ENCODE measurements at places on chromosomes 5 and 9. TPM values are rescaled to one million over a fixed set of nuclear protein-coding genes. Genes with fewer than 3 reads are reported as not detected.

GRCh38 chr9:137396634-137397367 is 26.2 kb downstream of the EXD3 start:
- H3K4me1 ChIP-seq: no peaks in the 10 kb centered on the region
- no peak for DNase-seq
- no peaks in the 10 kb centered on the region for H3K27me3 ChIP-seq
- H3K4me3 ChIP-seq: no peak overlapping the region
- H3K27ac ChIP-seq: no peak overlapping the region
- peaks cover 2% of the 10 kb centered on the region for H3K36me3 ChIP-seq

- no peaks in the 10 kb centered on the region for H3K36me3 ChIP-seq
- H3K27me3 ChIP-seq: no peaks in the 10 kb centered on the region
- H3K27ac ChIP-seq: peak overlapping the region; percentile 91
- DNase-seq: no peak
Observed at GRCh38 chr9:129609486-129610212, 11.3 kb downstream of the C9orf50 start.

FRMPD1 gene
- not detected for total RNA-seq

CCDC152 gene
- 0.78 TPM for total RNA-seq

- DNase-seq: no peak
- no peaks in the 10 kb centered on the region for H3K4me1 ChIP-seq
- H3K4me3 ChIP-seq: no peak overlapping the region
- no peak overlapping the region for H3K27ac ChIP-seq
- no peaks in the 10 kb centered on the region for H3K36me3 ChIP-seq
Observed at GRCh38 chr9:121450241-121450640, 49.4 kb downstream of the GGTA1 start.

SLC25A2 gene
- total RNA-seq: 1.1 TPM

GRCh38 chr5:8865686-8866374 is 680.0 kb downstream of the SEMA5A start:
- no peaks in the 10 kb centered on the region for H3K36me3 ChIP-seq
- no peak for DNase-seq
- no peak overlapping the region for H3K27ac ChIP-seq
- H3K27me3 ChIP-seq: no peaks in the 10 kb centered on the region
- H3K4me1 ChIP-seq: no peaks in the 10 kb centered on the region
- H3K4me3 ChIP-seq: no peak overlapping the region

GRCh38 chr5:111221139-111221538 is 3.0 kb upstream of the CAMK4 start:
- DNase-seq: no peak
- no peaks in the 10 kb centered on the region for H3K4me1 ChIP-seq

GRIA1 gene
- total RNA-seq: 6.5 TPM

DNA sequence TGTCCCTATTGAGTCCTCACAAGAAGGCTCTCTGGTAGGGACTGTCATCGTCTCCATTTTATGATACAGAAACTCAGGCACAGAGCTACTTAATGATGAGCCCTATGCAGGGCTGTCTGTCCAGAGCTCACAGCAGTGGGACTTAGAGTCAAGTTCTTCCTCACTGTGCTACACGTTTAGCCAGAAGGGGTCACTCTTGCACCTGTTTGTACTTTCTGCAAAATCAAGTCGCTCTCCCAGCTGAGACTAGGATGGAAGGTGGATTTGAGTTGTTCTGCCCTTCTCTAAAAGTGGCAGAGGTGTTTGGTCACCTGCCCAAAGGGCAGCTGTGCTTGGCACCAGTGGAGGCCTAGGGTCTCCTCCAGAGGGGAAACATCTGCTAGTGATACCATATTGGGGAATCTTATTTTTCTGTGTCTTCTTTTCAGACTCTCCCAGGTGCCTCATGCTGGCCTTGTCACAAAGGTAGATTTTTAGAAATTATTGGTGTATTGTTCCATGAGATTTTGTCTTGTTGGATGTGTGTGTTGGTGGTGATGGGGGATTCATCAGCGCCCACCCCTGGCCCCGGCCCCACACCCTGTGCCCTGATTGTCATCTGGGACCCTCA is 104.2 kb downstream of the PPARGC1B start:
- DNase-seq: peak; percentile 58
- H3K4me1 ChIP-seq: no peaks in the 10 kb centered on the region
- no peaks in the 10 kb centered on the region for H3K36me3 ChIP-seq
- no peak overlapping the region for H3K4me3 ChIP-seq
- H3K27ac ChIP-seq: no peak overlapping the region

ARID3C gene
- not detected for total RNA-seq

DNA sequence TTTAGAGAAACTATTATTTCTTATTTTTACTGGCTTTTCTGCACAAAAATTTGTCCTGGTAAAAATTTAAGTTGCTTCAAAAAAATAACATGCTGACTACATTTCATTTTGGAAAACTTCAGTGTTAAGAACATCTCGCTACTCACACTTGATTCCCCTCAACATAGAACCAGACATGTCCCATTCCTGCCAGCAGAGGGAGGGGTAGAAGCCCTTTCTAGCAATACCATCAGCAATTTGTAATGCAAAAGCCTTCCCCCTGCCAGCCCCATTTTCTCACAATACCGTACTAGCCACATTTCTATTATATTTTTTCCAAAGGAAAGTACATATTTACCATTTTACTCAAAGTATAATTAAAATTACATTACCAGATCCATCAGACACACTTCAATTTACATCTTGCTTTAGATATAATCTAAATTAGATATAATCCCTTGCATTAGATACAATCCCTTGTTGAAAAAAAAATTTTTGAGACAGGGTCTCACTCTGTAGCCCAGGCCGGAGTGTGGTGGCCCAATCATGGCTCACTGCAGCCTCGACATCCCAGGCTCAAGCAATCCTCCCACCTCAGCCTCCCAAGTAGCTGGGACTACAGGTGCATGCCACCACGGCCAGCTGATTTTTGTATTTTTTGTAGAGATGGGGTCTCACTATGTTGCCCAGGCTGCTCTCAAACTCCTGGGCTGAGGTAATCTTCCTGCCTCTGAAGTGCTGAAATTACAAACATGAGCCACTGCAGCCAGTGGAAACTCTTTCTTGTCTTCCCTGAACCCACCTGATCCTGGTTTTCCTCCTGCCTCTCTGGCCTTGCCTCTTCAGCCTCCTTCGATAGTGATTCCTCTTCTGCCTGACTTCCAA is 39.6 kb upstream of the IDNK start:
- no peak overlapping the region for H3K4me3 ChIP-seq
- no peaks in the 10 kb centered on the region for H3K27me3 ChIP-seq
- no peak overlapping the region for H3K27ac ChIP-seq
- no peaks in the 10 kb centered on the region for H3K36me3 ChIP-seq

GRCh38 chr9:133199648-133200321 is 9.3 kb downstream of the OBP2B start:
- no peaks in the 10 kb centered on the region for H3K27me3 ChIP-seq
- peak; percentile 83 for DNase-seq
- H3K27ac ChIP-seq: no peak overlapping the region
- no peaks in the 10 kb centered on the region for H3K4me1 ChIP-seq

NMUR2 gene
- total RNA-seq: not detected

GRCh38 chr9:128033609-128034008 is 33.5 kb downstream of the NAIF1 start:
- no peak overlapping the region for H3K27ac ChIP-seq
- no peaks in the 10 kb centered on the region for H3K27me3 ChIP-seq
- no peak overlapping the region for H3K4me3 ChIP-seq
- H3K4me1 ChIP-seq: no peaks in the 10 kb centered on the region
- H3K36me3 ChIP-seq: no peaks in the 10 kb centered on the region

TMEM171 gene
- total RNA-seq: not detected

CD74 gene
- 677 TPM for total RNA-seq

SCGB3A2 gene
- total RNA-seq: not detected

DNA sequence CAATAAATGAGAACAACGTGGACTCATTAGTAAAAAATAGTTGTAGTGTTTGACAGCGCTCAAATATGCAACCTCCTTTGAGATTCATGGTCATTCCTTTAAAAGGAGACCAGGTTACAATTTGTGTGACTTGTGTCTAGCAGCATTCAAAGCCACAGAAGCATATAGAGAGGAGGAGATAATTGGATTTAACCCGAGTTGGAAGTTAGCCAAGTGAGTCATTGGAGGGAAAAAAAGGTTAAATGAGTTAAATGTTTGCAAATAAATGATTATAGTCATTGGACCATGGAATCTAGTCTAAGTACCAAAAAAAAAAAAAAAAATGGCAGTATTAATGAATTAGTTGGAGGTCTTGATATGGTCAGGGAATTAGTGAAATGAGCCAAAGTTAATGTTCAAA is 90.9 kb downstream of the ITGA1 start:
- H3K27ac ChIP-seq: no peak overlapping the region
- no peaks in the 10 kb centered on the region for H3K27me3 ChIP-seq
- H3K4me1 ChIP-seq: peaks cover 1% of the 10 kb centered on the region
- DNase-seq: no peak
- no peak overlapping the region for H3K4me3 ChIP-seq

ECM2 gene
- 54.6 TPM for total RNA-seq

GRCh38 chr5:99694884-99695283 is 766.1 kb upstream of the CHD1 start:
- no peak for DNase-seq
- no peak overlapping the region for H3K4me3 ChIP-seq
- no peaks in the 10 kb centered on the region for H3K36me3 ChIP-seq
- no peak overlapping the region for H3K27ac ChIP-seq
- no peaks in the 10 kb centered on the region for H3K27me3 ChIP-seq

GRCh38 chr9:91208837-91209236 is 152.9 kb downstream of the AUH start:
- H3K4me1 ChIP-seq: no peaks in the 10 kb centered on the region
- H3K27ac ChIP-seq: no peak overlapping the region
- no peaks in the 10 kb centered on the region for H3K27me3 ChIP-seq
- H3K36me3 ChIP-seq: no peaks in the 10 kb centered on the region

DNA sequence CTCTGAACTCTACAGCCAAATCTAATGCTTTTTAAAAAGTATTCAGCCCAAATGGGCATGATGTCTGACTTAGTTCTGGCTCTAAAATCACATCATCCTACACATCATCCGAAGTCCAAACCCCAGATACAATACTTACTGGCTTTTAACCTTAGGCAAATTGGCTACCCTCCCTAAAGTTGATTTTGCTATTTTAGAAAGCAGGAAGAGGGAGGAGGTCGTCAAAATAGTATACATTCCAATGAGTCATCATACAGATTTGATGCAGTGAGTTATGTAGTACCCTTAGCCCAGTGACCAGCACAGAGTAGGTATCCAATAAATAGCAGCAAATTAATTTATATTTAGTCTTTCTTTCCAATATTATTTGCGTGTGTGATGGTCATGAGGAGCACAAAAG is 582.0 kb upstream of the TUSC1 start:
- no peak for DNase-seq
- H3K4me3 ChIP-seq: no peak overlapping the region
- H3K36me3 ChIP-seq: no peaks in the 10 kb centered on the region

SAPCD2 gene
- 0.60 TPM for total RNA-seq

DNA sequence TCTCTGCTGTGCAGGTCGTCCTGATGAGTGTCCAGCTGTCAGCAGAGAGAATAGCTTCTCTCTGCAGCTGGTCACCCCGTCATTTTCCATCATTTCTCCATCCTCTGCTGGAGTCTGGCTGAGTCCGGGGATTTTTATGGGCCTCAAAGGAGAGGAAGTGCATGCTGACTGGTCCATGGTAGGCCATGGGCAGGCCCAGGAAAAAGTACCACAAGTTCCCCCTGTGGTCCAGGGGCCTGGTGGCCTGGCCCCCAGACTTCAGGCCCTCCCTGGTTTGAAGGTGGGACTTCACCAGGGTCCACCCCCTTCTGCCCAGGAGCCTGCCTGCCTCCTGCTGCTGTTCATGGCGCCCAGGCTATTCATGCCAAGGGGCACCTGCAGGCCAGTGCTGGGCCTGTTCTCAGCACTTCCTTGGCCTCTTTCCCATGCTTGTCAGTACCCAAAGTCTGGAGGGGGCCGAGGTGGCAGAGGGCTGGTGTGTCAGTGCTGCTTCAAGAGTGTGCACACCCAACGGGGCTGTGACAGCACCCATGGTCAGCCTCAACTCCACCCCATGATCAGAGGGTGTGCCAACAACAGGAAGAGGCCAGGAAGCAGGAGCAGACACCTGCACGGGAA is 7.3 kb upstream of the MTMR12 start:
- no peak overlapping the region for H3K27ac ChIP-seq
- no peaks in the 10 kb centered on the region for H3K4me1 ChIP-seq
- H3K4me3 ChIP-seq: no peak overlapping the region
- no peaks in the 10 kb centered on the region for H3K27me3 ChIP-seq

PPP3R2 gene
- total RNA-seq: not detected

- H3K36me3 ChIP-seq: no peaks in the 10 kb centered on the region
- H3K4me1 ChIP-seq: no peaks in the 10 kb centered on the region
- no peaks in the 10 kb centered on the region for H3K27me3 ChIP-seq
- no peak overlapping the region for H3K27ac ChIP-seq
- no peak overlapping the region for H3K4me3 ChIP-seq
Observed at GRCh38 chr9:12740845-12741244, 34.0 kb upstream of the LURAP1L start.

HINT2 gene
- 26.0 TPM for total RNA-seq

GRCh38 chr9:105309531-105309931 is 65.1 kb downstream of the SLC44A1 start:
- peaks cover 2% of the 10 kb centered on the region for H3K4me1 ChIP-seq
- no peak overlapping the region for H3K4me3 ChIP-seq
- H3K27me3 ChIP-seq: no peaks in the 10 kb centered on the region
- DNase-seq: no peak
- H3K36me3 ChIP-seq: no peaks in the 10 kb centered on the region

DNA sequence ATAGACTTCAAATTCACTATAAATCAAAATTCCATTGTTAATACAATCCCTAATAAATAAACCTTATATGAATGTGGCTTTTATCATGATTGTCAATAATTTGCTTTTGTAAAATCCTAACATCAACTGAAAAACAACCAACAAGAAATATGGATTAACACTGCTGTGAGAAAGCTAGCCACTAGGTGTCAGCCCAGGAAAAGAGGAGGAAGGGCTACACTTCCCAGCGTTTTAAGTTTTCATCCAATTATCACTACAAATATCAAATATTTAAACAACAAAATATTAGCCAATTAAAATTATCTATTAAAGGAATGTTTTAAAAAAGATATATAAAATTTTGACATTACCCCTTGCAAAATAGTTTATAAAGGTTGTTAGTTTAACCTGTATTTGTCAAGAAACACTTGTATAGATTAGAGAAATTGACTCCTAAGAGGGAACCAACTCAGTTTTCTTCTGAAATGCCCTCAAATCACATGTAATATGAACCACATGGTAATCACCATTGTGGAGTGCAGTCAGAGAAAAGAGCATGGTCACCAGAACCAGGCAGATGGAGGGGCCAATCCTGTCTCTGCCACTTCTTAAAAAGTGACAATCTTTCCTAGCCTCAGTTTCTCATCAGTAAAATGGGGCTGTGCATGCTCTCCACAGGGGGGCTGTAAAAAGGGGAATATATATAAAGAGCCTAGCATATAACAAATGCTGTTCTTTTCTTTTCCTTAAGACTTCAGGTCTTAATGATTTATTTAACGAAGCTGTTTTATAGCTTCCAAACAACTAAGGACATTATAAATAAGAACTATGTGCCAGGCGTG is 188.2 kb downstream of the CRB2 start:
- no peaks in the 10 kb centered on the region for H3K36me3 ChIP-seq
- H3K27ac ChIP-seq: no peak overlapping the region

- no peak overlapping the region for H3K4me3 ChIP-seq
- DNase-seq: no peak
- no peaks in the 10 kb centered on the region for H3K4me1 ChIP-seq
- no peaks in the 10 kb centered on the region for H3K36me3 ChIP-seq
- H3K27me3 ChIP-seq: no peaks in the 10 kb centered on the region
Observed at GRCh38 chr5:135100431-135100830, 66.4 kb upstream of the PITX1 start.

All from aorta (tissue), 5 donors.